ENCODE measurements at places on chromosomes 7 and 10.

DNA sequence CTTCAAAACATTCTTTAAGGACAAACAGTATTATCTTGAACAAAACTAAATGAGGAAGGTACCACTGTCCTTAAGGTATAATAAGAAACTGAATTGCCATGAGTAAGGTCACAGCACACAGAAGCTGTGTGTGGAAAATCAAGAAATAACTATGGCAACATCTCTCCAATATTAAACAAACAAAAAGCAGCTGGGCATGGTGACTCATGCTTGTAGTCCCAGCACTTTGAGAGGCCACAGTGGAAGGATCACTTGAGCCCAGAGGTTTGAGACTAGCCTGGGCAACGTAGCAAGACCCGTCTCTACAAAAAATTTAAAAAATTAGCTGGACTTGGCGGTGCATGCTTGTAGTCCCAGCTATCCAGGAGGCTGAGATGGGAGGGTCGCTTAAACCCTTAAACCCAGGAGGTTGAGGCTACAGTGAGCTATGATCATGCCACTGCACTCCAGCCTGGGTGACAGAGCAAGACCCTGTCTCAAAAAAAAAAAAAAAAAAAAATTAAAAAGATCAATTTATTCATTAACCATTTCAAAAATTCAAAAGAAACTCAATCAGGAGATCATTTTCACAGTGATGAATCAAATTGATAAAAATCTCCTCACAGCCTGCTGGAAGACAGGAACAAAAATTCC lies 195.4 kb downstream of the SKIDA1 start:
- peak; percentile 92 for DNase-seq

- no peak for DNase-seq
Observed at GRCh38 chr10:110457851-110458250, 39.9 kb upstream of the DUSP5 start.

DNA sequence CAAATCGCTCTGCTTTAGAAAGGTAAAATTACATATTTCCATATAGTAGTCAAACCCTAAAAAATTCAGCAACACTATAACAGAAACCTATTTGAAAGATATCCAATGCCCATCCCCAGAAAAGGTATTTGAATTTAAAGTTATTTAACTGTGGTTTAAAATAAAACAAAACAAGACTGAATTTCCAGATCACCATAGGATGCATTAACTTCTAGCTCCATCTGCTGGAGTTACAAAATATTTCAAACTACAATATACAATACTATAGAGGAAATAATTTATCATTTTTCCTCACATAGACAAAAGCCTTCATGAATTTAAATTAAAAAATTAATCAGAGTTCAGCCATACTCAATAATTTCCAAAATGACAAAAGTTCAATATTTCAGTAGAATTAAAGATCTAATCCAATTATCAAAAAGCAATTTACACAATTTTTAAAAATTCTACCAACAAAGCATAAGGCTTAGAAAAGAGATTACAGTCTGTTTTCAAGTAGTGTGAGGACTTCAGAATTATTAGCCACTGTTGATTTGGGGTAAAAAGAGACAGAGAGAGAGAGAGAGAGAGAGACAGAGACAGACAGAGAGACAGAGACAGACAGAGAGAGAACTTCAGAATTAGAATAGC lies 75.9 kb downstream of the LMBR1 start:
- DNase-seq: peak; percentile 71

GRCh38 chr7:5439209-5439571 lies 15.6 kb upstream of the TNRC18 start:
- no peak for DNase-seq

GRCh38 chr10:133282846-133283390 lies 6.2 kb upstream of the ADAM8 start:
- no peak for DNase-seq

- no peak for DNase-seq
Observed at GRCh38 chr7:37952240-37952639, 31.8 kb downstream of the EPDR1 start.
